Activated CD4-positive, CD25-positive, alpha-beta regulatory T cell treated with anti-CD3 and anti-CD28 coated beads, Interleukin-2, amount 50 U/mL, for 72 hours (primary cell): ENCODE measurements at places on chromosomes 1 and 21.

DNA sequence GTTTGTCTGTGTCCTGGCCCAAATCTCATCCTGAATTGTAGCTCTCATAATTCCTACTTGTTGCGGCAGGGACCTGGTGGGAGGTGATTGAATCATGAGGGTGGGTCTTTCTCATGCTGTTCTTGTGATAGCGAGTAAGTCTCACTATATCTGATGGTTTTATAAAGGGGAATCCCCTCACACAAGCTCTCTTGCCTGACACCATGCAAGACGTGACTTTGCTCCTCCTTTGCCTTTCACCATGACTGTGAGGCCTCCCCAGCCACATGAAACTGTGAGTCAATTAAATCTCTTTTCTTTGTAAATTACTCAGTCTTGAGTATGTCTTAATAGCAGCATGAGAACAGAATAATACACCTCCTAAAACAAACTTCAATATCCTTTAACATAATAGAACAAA, 1065.6 kb downstream of the PLA2G4A start:
- DNase-seq, result no peak

DNA sequence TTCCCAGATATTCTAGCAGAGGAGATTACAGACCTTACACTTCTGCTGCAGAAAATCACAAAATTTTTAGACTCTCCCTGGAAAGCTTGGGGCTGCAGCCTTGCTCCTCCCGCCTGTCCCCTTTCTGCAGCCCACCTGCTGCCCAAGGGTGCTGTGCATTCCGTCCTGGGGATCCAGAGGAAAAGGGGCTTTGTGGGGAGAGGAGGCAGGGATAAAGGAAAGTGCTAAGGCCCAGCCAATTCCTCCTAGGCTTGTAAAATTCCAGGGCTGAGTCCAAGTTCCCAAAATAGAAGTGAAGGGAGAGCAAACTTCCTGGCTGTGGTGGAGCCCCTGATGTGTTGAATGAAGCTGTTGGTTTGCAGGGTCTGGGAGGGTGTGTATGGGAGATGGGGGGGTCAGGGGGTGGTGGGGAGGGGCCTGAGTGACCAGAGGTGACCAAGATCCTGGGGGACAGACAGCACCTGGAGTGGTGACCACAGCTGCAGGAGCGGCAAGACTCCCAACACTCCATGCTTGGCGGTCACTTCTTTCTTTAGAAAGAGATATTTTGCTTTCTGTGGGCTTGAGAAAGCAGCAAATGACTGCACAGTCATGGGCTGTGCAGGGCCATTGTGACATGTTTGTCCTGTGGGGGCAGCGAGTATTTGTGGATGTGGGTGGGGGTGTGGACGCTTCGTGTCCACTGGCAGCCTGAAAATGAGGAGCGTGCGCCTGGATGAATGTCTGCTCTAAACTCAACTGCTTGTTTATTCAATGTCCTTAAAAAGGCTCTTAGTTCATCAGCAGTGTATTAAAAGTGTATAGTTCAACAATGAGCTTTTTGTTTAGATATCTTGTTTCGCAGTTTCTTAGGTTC, 68.4 kb downstream of the TLR5 start:
- no peak for DNase-seq

DNA sequence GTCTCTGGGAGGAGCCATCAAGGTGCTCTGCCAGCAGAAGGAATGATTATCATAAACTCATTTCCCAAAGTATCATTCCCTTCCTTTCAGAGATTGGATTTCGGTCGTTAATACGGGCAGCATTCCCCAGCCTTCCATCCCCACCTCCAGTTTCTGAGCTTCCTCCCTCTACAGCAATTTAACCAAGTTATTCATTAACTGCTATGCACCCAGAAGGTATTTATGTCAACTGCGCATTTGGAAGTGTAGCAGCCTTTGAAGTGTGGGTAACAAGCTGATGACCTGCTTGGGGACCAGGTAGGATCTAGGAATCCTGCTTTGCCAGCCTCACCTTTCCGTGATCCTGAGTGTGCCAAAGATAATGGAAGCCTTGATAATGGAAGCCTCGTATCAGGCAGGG, 172.4 kb upstream of the IGSF21 start:
- DNase-seq, result no peak

GRCh38 chr1:231211005-231211857, 29.8 kb upstream of the GNPAT start:
- DNase-seq, result peak; percentile 93

DNA sequence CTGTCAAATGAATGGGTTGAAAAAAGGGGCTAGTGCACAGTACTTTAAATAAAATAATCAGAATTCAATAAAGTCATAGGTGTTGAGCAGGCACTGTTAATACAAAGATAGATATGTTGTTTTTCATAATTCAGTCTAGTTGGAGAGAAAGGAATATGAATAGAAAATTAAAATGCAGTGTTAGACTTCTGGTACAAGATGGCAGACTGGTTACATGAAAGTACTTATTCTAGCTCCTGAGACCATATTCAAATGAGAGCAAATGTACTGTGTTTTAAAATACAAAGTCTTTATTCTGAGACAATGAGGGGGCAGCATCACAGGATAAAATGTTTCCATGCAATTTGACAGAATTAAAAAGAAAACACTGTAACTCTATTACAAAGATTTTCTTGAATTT, 542.1 kb downstream of the COL11A1 start:
- no peak for DNase-seq

DNA sequence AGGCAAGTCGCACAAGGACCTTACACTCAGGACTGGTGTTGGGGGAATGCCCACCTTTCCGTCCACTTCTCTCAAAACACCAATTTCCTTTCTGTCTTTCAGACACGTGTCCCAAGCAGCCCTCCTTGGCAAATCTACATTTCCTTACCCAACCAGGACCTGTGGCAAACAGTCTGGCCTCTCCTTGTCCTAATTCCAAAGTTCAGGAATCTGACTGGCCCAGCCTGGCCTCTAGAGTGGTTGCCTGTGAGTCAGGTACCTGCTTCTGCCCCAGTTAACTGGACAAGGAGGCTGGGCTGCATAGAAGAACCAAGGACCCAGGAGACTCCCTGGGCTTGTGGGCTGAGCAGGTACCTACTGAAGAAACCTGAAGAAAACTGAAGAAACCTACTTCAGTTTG, 34.3 kb upstream of the CITED4 start:
- no peak for DNase-seq

DNA sequence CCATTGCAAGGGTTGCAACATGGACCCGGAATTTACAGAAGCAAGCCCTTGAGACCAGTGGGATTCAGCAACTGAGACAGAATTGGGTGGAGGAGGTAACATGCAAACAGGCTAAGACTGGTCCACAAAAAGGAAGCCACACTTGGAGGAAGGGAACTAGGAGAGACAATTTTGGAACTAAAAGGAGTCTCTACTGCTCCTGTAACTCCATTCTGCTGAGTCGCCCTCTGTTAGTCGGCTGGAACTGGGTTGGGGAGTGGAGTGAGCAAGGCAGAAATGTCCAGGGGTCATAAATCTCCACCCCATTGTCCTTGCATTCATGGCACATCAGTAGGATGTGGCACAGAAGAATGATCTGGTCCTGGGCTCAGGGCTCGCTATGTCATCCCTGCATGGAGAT, 5.1 kb downstream of the LAMB3 start:
- no peak for DNase-seq

DNA sequence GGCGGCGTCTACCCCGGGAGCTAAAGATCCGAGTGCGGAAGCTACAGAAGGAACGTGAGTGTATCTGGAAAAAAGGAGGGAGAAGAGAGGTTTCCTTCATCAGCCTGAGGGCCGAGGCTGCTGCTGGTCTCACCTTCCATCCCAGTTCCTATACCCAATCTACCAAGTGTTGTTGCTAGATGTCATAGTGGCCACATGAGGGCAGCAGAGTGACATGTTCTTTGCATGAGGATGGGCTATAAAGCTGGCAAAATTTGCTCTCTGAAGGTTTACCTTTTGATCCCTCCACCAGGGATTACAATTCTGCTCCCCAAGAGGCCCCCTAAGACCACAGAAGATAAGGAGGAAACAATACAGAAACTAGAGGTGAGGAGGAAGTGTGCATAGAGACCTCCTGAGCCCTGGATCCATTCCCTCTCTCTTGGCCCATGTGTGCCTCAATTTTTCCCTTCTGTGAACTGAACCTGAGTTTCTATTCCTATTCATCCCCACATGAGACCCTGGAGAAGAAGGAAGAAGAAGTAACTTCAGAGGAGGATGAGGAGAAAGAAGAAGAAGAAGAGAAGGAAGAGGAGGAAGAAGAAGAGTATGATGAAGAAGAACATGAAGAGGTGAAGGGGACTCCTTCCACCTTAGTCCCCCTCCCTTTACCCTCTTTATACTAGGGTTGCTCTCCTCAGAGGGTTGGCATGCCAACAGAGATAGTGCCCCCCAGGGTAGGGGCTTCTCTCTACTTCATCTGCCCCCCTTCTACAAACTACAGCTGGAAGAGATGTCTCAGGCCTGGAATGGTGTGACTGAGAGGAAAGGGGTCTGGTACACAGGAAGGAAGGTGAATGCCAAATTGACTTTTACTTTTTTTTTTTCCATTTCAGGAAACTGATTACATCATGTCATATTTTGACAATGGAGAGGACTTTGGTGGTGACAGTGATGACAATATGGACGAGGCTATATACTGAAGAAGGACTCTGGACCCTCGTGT, 13.3 kb downstream of the POLR3GL start:
- DNase-seq, result peak; percentile 66

DNA sequence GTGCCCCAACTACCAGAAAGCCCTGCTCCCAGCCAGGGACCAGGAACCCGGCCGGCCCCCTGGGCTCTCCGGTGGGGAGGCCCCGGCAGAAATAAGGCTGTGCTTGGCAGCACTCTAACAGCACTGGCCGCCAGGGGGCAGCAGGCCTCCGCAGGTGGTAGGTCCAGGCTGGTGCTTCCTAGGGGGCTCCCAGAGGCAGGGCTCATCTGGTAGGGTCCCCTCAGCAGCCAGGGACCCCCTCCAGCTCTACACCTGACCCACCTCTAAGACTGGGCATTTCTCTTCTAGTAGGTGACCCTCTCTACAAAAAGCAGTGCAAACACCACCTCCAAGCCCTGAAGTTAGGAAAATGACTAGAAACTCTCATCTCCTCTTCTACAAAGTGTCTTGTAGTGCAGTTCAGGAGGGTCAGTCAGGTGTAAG, 85.6 kb downstream of the STUM start:
- DNase-seq, result peak; percentile 87

DNA sequence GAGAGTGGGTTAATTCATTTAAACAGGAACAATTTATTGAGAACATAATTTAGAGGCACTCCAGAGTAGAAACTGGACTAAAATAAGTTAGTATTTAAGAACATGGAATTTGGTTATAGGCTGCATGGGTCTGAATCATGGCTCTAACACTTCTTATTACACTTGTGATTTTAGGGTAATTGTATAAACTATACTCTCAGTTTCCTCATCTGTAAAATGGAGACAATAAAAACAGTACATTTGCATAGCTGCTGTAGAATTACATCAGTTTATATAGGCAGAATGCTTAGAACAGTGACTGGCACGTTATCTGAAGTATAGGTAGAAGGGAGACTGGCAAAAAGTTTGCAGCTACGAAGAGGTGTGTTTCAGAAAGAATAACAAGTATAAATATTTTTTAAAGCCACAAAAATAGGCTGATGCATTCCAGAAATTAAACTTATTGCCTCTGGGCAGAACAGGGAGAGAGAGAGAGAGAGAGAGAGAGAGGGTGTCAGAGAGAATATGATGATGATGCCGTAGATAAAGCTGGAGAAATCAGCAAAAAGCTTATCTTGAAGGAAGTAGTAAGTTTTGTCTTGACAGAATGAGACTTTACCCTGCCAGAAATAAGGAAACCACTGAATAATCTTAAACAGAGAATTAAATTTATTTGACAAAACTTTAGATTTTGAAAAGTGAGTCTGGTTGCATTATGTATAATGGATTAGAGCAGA, 8.1 kb upstream of the OR6K3 start:
- no peak for DNase-seq

GRCh38 chr21:33355996-33356395, 31.2 kb downstream of the IFNAR1 start:
- DNase-seq, result no peak
